ENCODE measurements at places on chromosomes 3 and 15.

DNA sequence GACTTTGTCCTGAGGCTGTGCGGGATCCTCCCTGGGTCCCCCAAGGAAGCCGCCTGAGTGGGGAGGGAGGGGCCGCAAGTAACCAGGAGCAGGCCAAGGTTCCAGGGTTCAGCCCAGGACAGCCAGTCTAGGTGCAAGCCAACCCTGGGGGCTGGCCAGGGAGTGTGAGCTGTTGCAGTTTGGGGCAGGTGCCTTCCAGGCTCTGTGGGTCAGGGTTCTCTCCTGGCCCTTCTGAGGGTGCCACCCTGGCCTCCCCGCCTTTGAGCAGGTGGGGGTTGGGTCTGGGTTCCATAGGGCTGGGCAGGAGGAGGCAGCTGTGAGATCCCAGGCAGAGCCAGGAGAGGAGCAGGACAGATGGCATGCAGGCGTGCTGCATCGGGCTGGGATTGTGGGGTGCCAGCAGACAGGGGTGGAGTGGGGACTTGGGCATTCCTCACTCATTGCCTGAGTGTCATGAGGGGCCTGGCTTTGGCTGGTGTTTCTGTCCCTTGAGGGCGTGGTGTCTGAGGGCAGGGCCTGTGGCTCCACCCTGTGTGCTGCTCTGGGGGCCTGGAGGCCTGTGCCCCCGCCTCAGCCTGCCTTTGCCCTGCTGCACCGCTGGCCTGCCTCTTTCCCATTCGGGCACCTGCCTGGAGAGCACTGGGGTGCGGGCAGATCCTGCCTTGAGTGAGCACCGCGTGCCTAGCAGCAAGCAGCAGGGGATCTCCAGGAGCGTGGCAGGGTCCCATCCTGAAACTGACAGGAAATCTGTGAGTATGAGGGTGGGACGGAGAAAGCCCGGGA, 18.4 kb downstream of the KLF13 start:
- DNase-seq, result no peak

GRCh38 chr15:71131601-71132362, 16.5 kb downstream of the THSD4 start:
- no peak for DNase-seq

GRCh38 chr3:99118381-99118780, 216.9 kb upstream of the DCBLD2 start:
- DNase-seq, result no peak

- DNase-seq, result no peak
These were observed 388.3 kb downstream of the MFSD1 start for GRCh38 chr3:159189994-159190669.

- no peak for DNase-seq
These were observed 23.5 kb downstream of the RUVBL1 start for GRCh38 chr3:128100161-128100560.

DNA sequence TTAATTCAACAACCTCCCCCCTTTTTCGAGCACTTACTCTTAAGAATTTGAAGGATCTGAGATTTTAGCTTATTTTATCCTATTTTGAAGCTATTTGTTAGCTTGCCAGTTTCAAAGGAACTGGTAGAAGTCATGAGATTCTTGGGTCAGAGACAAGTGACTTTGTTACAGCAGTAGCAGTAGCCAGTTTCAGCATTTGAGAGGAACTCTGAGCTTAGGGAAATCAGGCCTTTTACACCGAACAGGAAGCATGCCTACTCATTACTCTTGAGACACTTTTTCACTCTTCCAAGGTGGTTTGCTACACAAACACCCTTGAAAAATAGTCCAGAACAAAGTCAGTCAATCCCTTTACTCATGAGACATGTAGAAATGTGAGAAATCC, 24.5 kb upstream of the TM4SF1 start:
- DNase-seq, result no peak

DNA sequence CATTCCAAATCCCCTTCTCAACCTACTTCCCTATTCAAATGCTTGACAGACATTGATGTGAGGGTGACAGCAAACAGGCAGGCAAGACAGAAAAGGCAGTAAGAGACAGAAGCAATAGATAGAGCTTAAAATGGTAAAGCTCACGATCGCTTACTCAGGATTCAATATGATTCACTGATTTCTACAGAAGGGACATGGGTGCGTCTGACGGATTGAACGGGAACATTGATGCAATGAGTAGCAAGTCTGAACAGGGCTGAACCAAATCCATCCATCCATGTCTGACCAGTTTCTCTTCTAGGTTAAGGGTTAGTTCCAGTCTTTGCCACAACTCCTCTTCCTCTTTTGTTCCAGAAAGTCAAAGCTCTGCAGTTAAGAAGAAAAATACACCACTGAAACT, 35.1 kb downstream of the P2RY1 start:
- DNase-seq, result no peak

DNA sequence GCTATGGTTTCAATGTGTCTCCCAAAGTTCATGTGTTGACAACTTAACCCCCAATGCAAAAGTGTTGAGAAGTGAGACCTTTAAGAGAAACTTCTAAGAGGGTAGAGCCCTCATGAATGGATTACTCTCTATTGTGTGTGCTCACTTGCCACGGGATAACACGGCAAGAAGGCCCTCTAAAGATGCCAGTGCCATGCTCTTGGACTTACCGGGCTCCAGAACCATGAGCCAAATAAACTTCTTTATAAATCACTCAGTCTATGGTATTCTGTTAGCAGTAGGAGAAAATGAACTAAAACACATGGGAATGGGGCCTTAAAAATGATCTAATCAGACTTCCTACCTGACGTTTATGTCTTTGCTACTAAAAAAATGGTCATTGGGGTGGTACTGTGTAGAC, 2.6 kb upstream of the TCF12 start:
- no peak for DNase-seq

GRCh38 chr15:41490355-41490754, 3.3 kb upstream of the ITPKA start:
- DNase-seq, result no peak

DNA sequence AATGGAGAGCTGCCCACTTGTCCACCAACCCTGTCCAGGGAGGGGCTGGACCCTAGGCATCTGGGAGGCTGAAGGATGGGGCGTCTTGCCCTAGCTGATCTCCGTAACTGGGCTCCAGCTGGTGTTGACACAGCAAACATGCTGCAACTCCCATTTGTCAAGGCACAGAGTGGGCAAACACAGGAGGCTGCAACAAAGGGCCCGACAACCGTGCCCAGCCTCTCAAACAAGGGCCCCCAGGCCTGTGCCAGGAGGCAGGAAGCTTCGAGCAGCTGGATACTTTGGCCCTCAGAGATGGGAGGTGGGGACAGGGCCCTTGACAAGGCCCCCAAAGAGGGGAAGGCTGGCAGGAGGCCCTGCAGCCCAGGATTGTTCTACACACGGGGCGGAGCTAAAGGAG, 64.2 kb upstream of the TMEM115 start:
- no peak for DNase-seq

DNA sequence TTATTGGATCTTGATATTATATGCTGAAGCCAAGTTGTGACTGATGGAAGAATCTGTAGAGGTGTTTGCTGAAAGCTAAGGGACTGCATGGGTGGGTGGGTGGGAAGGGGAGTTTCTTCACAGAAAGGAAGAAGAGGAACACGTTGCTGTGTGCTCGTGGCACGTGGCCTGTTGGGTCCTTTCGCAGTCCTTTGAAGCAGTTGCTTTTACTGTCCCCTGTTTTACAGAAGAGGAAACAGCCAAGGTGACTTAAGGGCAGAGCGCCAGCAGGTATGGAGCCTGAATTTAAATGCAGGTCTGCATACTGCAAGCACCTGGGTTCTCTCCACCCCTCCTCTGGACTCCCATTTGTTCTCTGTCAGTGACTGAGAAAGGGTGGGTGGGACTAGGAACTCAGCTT, 59.4 kb upstream of the PRR23C start:
- DNase-seq, result no peak

- DNase-seq, result no peak
These were observed 71.3 kb downstream of the SV2B start for GRCh38 chr15:91171334-91171733.

DNA sequence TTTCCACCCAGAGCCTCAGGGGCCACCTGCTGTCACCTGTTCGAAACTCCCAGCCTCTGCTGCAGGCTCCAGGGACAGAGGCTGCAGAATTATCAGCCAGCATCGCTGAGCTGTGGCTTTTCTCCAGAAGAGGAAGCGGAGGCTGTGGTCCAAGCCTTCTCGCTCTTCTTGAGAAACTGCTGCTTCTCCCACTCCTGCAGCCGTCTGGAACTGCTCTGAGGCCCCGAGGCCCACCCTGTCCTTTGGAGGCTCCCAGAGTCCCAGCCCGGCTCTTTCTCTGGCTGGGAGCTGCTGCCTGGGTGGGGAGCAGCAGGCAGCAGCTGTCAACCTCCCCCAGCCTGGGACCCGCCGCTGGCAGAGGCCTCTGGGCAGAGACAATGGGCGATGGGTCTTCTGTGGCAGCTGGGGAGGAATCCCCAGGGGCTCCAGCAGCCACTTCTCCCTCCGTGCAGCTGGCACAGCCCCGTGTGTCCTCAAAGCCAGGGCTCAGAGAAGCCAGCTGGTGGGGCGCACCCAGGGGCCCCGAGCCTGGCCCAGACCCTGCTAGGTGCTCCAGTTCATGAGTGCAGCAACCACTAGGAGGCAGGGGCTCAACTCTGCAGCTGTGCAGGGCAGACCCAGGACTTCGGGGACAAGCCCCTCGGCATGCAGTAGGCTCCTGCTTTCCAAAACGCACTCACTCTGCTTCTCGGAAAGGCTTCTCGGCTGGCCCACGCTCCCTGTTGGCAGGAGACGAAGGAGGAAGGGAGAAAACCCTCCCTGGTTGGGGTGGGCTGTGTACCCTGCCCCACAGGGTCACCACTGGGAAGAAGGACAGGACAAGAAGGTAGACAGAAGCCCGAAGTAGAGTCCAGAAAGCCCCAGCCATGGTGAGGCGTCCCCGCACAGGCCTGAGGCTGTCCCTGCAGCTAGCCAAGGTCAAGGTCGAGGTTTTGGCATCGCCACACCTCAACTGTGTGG, 49.9 kb upstream of the FURIN start:
- no peak for DNase-seq

DNA sequence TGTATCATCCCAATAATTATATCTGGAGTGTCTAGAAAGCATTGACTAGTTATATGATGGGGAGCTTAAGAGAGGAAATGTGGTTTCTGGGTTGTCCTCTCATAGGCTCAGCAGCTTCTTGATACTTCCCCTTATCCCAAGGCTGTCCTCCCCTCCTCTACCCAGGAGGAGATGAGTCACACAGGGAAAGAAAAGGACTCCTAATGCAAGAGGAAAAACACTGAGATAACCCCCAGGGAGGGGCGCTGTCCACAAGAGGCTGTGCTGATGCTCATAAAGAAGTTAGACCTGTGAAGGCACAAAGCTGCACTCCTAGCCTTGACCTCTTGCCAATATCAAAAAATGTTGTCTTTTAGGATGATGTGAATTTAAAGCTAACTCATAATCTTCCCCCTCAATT, 28.8 kb upstream of the GYG1 start:
- no peak for DNase-seq

DNA sequence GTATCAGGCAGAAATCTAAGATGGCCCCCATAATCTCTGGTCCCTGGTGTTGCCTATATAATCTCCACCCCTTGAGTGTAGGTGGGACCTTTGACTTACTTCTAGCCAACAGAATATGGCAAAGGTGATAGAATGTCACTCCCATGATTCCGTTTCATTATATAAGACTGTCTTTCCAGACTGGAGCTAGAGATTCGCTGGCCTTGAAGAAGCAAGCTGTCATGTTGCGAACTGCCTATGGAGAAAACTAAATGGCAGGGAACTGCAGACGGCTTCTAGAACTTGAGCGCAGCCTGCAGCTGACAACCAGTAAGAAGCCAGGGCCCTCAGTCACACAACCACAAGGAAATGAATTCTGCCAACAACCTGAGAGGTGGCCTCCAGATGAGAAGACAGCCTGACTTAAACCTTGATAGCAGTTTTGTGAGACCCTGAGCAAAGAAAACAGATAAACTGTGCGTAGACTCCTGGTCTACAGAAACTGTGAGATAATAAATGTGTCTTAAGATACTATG, 2.2 kb upstream of the KPNA1 start:
- DNase-seq, result no peak

DNA sequence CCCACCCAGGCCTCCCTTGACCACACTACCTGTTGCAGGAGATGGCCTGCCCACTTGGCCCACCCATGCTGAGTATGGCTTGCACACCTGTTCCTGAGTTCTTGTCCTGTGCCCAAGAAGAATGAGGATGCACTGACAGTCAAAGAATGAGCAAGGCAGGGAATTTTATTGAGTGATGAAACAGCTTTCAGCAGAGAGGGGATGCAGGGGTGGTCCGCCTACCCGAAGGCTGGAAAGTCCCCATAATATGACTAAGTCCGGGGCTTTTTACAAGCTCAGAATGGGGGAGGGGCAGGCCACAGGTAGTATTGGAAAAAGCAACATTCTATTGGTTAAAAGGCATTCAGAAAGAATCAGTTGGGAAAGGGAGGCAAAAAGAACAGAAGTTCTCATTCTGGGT, 29.9 kb upstream of the RNU6-1 start:
- no peak for DNase-seq

DNA sequence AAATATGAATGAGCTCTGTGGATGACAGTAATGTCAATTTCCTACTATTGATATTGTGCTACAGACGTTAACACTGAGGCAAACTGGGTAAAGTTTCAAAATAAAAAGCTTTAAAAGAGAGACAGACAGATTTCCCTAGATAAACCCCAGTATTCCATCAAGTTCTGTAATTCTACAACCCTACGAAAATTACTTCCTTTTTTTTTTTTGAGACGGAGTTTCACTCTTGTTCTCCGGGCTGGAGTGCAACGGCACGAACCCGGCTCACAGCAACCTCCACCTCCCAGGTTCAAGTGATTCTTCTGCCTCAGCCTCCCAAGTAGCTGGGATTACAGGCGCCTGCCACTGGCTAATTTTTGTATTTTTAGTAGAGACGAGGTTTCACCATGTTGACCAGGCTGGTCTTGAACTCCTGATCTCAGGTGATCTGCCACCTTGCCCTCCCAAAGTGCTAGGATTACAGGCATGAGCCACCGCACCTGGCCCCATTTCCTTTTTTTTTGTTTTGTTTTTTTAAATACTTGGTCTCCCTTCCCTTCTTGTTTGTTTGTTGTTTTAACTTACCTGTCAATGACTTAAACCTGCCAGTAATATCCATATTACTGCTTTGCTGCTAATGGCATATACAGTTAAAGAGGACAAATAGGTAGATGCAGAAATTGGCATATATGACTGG, 57.2 kb downstream of the CBLB start:
- no peak for DNase-seq

DNA sequence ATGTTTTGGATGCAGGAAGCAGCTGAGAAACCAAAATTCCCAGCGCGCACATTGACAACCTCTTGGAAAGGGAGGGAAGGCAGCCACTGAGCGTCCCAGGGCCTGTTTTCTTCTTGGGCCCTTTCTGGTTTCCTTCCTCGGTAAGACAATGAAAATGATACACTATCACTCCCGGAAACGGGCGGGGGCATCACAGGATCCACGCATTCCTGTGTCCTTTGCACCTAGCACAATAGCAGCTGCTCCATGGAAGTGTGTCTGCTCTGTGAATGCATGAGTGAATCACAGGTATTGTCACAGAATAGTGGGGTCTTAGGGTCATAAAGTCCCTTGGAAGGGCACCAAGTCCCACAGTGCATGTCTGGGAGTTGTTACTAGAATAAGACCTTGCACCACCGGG, 6.3 kb upstream of the ITPKA start:
- DNase-seq, result no peak
